ENCODE measurements at places on chromosomes 12 and 14. TPM values are rescaled to one million over a fixed set of nuclear protein-coding genes. Genes with fewer than 3 reads are reported as not detected.

The CLEC9A gene
- total RNA-seq = not detected

The RIMBP2 gene
- not detected for total RNA-seq

The SLC17A8 gene
- total RNA-seq = not detected

The ANKRD33 gene
- total RNA-seq = not detected

The AMN gene
- total RNA-seq = under 0.01 TPM

The NKX2-1 gene
- not detected for total RNA-seq
